ENCODE measurements at places on chromosomes 3 and 15.

DNA sequence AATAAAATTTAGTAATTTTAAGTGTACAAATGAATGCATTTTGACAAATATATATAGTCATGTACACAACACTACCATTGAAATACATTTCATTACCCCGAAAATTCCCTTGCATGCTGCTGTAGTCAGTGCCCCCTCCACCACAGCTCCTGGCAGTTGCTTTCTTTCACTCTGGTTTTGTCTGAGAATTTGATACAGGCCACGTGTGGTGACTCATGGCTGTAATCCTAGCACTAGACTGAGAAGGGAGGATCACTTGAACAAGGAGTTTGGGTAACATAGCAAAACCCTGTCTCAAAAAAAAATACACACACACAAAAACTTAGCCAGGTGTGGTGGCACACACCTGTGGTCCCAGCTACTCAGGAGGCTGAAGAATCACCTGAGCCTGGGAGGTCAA lies 65.4 kb downstream of the TFRC start:
- DNase-seq = peak; percentile 79

DNA sequence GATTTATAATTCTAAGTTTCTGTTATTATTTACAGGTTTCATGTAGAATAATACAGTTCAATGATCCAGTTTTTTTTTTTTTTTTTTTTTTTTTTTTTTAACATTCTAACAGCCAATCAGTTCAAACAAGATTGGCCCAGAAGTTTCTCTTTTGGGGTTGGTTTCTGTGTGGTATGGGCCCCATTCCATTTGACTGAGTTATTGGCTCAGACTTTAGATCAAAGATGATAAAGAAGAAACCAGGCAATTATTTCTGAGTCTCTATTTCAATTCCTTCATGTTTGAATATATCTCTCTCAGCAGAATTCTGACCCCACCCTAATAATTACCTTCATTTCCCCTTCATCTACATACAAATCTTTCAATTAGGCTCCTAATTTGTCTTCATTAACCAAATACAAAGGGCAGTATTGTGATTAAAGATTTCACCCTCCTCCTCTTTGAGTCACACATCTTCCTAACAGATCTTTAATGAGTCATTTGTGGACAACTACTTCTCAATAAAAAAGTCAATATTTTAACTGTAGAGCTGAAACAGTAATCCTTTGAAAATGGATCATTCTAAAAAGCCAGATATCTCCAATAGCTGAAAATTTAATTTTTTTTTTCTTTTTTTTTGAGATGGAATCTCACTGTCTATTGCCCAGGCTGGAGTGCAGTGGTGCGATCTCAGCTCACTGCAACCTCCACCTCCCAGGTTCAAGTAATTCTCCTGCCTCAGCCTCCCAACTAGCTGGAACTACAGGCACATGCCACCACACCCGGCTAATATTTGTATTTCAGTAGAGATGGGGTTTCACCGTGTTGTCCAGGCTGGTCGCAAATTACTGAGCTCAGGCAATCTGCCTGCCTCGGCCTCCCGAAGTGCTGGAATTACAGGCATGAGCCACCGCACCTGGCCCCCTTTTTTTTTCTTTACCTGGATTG lies 878.8 kb downstream of the NAALADL2 start:
- DNase-seq = no peak

DNA sequence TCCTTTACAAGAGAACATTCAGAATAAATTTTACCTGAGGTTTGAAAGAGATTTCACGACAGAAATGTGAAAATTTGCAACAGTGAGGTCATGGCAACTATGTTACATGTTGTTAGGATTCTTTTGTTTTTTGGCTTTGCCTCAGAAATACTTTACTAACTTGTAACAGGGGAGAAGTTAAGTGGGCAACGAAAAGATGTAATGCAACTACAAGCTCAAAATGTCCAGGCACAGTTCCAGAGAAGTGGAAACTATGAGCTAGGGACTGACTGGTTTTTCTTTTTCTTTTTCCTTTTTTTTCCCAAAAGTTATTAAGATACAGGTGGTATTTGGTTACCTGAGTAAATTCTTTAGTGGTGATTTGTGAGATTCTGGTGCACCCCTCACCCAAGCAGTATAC lies 111.5 kb upstream of the PPP2R3A start:
- DNase-seq = no peak

DNA sequence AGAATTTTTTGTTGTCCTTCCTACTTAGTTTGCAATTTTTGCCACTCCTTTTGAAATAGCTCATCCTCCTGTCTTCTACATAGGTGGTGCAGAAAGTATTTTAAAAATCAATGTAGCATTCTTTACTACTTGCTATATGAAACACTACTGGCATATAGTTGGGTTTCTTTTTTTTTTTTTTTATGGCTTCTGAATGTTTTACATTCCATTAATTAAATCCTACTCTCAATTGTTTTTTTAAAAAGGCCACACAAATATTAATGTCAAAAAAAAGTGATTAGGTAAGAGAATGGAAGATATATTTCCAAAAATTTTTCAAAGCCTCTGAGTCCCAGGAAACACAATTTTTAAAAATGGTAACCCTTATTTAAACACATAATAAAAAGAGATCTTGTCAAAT lies 262.6 kb downstream of the MAGI1 start:
- DNase-seq = no peak

DNA sequence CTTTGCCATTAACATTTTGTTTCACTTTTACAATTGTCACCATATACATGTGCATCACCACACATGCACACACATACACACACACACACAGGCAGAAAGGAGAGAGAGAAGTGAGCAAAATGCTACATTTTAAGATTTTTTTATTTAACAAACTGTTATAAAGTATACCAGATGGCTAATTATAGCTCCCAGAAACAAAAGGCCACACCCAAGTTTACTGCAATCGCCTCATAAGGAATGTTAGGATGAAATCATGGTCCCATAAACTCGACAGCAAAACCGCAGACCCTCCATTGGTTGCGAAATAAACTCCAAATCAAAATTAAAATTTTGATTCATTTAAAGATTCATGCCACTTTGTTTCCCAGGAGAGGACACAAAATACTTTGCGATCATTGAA lies 16.1 kb upstream of the C15orf61 start:
- no peak for DNase-seq

GRCh38 chr15:93046721-93047120 lies 42.3 kb downstream of the RGMA start:
- no peak for DNase-seq

- DNase-seq = no peak
Observed at GRCh38 chr3:10381336-10381735, 60.4 kb upstream of the SEC13 start.

GRCh38 chr3:174340624-174341587 lies 518.2 kb upstream of the NAALADL2 start:
- no peak for DNase-seq

GRCh38 chr15:38745626-38746025 lies 181.0 kb upstream of the RASGRP1 start:
- DNase-seq = no peak

- no peak for DNase-seq
Observed at GRCh38 chr3:2898591-2899353, 211.4 kb downstream of the IL5RA start.

GRCh38 chr3:171936191-171936841 lies 93.2 kb downstream of the TMEM212 start:
- peak; percentile 96 for DNase-seq

DNA sequence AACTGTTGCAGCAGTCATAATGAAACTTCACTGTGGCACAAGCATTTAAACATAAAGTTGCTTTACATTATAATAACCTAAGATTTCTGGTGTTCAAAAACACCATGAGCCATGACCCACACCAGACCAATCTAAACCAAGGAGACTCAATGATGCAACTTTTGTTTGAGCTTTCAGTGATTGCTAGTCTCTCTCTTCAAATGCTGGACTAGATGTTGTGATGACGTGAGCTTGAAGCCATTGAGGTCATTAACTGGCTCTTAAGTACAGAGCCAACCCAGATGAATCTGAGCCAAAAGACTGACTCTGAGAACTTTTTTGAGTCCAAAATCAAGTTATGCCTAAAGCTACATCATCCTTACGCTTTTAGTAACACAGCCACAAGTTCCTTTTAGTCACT lies 36.5 kb downstream of the ATR start:
- DNase-seq = no peak

DNA sequence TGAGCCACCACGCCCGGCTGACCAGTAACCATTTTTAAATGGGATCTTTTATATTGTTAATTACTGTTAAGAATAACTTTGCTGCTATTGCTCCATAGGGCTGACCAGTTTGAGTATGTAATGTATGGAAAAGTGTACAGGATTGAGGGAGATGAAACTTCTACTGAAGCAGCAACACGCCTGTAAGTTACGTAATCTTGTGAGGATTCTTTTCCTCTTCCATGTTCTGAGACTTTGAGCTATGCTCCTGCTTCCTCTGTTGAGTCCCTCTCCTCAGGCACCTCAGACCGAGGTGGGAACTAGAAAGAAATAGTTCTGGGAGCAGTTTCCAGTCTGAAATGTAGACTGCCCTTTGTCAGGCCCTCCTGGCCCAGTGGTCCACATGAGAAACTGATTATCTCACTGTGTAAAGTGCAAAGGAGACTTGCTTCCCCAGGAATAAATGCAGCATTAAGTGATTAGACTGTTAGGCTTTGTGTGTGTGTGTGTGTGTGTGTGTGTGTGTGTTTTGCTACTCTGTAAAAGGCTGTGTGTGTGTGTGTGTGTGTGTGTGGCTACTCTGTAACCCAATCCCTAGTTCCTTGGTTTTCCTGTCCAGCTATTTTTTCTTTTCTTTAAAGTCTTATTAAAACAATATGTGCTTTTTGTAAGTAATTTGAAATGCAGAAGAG lies 5.2 kb downstream of the POLR2H start:
- no peak for DNase-seq

DNA sequence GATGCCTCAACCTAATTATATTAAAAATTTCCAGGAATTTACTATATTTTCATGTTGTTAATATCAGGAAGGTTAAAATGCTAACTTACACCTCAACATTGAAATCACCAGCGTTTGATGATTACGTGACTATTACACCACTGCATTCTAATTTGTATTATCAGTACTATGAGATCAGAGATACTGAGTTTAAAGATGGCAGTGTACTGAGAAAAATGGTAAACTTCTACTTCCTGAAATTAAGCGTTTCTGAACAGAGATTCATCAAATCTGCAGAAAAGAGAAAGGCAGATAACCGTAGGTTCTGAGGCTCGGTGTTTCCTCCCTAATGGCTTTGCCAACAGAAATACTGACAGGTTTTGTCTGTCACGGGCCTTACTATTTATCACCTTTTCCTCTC lies 69.9 kb downstream of the CRTC3 start:
- no peak for DNase-seq

- no peak for DNase-seq
Observed at GRCh38 chr3:100125161-100125938, 11.0 kb upstream of the FILIP1L start.

- DNase-seq = peak; percentile 99
Observed at GRCh38 chr15:35305946-35306345, 220.9 kb upstream of the NANOGP8 start.

- DNase-seq = no peak
Observed at GRCh38 chr3:46542344-46542743, 23.8 kb downstream of the LRRC2 start.

DNA sequence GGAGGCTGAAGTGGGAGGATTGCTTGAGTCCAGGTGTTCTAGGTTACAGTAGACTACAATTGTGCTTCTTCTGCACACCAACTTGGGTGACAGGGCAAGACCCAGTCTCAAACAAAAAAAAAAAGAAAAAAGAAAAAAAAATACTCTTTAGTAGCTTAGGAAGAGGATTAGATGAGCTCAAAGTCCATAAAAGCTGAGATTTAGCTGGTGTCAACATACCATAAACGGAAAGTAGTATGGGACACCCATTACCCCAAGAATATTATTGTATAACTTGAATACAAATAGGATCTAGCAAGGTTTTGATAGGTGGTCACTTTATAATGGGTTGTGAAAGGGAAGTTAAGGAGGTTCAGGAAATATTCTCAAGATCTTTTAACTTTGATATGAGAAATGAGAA lies 38.0 kb upstream of the ULK4 start:
- DNase-seq = no peak

DNA sequence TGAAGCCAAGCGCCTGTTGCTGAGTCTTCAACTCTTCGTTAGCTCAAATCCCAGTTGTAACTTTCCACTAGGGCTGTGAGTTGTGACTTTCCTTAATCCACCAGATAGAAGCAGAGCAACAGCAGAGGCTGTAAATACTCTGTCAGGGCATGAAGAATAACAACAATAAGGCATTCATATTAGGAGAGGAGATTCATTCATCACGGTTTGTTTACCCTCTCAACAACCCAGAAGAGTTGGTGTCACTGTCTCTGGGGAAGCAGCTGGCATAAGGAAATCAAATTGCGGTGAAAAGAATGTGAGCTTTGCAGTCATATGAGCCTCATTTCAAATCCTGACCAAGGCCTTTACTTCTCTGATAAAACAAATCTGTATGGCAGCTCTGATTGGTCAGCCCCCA lies 184.8 kb downstream of the SHQ1 start:
- peak; percentile 28 for DNase-seq

- no peak for DNase-seq
Observed at GRCh38 chr15:91126080-91126479, 26.0 kb downstream of the SV2B start.

GRCh38 chr15:56812961-56813360 lies 79.7 kb upstream of the ZNF280D start:
- DNase-seq = no peak
